ENCODE measurements at places on chromosomes 3 and 15. TPM values are rescaled to one million over a fixed set of nuclear protein-coding genes. Genes with fewer than 3 reads are reported as not detected.

Gene ZBED2
- polyA plus RNA-seq, result 0.54 TPM

Gene MED12L
- polyA plus RNA-seq, result 0.13 TPM

Gene PEX5L
- 0.32 TPM for polyA plus RNA-seq

Gene MASP1
- 2.8 TPM for polyA plus RNA-seq

All from kidney (tissue), 22 donors.